ENCODE measurements at places on chromosomes 1 and 21.
A peak's percentile ranks its signal among the peaks of the same experiment; 100 is the strongest.

DNA sequence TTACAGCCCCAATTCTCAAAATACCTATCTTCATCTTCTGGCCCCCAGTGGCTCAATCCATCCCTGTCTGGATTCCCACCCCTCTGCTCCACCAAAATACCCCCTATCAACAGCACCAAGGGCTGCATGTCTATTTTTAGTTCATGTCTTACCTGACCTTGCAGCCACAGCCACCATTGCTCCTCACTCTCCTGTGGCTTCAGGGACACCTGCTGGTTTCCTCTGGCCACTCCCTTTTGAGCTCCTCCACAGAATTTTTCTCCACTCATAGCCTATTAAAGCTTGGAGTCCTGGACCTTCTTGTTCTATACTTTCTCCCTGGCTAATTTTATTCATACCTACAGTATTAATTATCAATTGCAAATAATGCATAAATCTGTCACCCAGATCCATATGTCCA, 125.3 kb upstream of the NGF start:
- H3K4me3 ChIP-seq, result no peak overlapping the region
- no peak for DNase-seq
- no peaks in the 10 kb centered on the region for H3K36me3 ChIP-seq
- H3K27ac ChIP-seq, result no peak overlapping the region
- H3K27me3 ChIP-seq, result no peaks in the 10 kb centered on the region

DNA sequence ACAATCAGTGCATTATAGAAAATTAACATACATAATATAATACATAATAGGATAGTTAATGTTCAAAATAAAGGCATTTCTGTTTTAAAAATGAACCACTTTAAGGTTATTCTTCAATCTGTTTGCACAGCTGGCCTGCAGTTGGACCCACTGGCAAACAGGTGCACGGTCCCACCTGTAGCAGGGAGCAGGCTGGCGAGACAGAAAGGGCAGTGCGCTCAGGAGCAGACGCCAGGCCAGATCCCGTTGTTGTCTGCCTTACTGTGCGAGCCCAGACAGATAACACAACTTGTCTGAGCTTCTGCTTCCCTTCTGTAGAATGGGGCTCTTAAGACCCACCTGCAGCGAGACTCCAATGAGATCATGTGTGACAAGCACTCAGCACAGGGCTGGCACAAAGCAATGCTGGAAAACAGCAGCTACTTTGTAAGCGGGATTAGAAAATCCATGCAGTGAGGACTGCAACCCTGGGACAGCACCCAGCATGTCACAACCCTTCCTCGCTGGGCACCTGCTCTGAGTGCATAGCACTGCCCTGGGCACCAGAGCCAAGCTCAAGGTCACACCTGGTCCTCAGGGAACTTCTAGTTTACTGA, 33.5 kb downstream of the VPS26C start:
- no peak for DNase-seq
- no peaks in the 10 kb centered on the region for H3K4me1 ChIP-seq
- no peaks in the 10 kb centered on the region for H3K27me3 ChIP-seq

DNA sequence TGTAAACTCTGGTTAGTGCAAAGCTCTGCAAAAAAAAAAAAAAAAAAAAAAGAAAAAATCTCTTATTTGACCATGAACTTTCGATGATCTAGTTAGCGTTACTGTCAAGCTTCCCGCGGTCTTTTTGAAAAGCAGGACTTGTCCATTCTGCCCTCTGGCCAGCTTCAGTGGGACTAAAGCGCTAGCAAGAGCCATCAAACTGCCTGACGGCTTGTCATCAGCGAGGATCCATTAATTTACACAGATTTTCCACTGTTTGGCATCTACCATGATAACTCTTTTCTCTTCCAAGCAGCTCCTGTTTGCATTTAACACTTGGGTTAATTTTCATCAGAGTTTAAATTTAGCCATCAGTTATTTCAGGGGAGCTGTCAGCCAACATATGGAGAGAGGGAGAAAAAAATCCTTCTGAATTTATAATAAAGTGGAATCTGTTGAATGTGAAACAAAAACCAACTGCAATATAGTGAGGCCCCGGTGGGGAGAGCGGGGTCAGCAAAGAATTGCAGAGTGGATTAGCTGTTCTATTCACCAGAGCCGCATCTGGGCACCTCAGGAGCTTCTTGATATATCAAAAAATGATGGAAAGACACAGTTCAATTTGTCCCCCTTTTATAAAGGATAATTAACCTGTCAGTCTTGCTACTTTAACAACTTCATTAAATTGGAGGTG, 298.2 kb downstream of the SPATA17 start:
- H3K36me3 ChIP-seq, result no peaks in the 10 kb centered on the region
- H3K4me3 ChIP-seq, result no peak overlapping the region

GRCh38 chr1:150615346-150616201, 13.8 kb downstream of the ENSA start:
- H3K36me3 ChIP-seq, result peaks cover 11% of the 10 kb centered on the region
- H3K27ac ChIP-seq, result peak overlapping the region; percentile 7
- H3K4me1 ChIP-seq, result peaks cover 43% of the 10 kb centered on the region
- no peak overlapping the region for H3K4me3 ChIP-seq

- H3K36me3 ChIP-seq, result no peaks in the 10 kb centered on the region
- DNase-seq, result no peak
- H3K4me1 ChIP-seq, result no peaks in the 10 kb centered on the region
- no peaks in the 10 kb centered on the region for H3K27me3 ChIP-seq
Observed at GRCh38 chr1:234111458-234112142, 207.1 kb downstream of the SLC35F3 start.

DNA sequence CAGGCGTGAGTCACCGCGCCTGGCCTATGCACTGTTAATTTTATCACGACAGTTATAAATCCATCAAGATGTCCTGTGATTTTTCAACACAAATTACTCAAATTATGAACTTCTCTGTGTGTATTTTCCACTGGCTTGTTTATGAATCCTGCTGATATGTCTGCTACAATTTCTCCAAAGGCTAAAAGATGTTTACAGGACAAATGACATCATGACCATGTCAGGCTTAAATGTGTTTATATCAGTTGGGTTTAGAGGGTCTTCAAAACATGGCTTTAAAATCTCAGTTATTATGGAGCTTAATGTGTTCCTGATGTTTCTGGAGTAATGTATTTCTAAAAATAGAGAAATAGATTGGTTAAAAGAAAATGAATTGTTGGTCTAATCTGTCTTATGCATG, 44.0 kb upstream of the ERG start:
- no peaks in the 10 kb centered on the region for H3K36me3 ChIP-seq
- H3K27me3 ChIP-seq, result no peaks in the 10 kb centered on the region
- no peak overlapping the region for H3K4me3 ChIP-seq

GRCh38 chr1:71231751-71232150, 150.9 kb upstream of the ZRANB2 start:
- no peaks in the 10 kb centered on the region for H3K36me3 ChIP-seq
- no peaks in the 10 kb centered on the region for H3K4me1 ChIP-seq
- no peak overlapping the region for H3K27ac ChIP-seq
- H3K27me3 ChIP-seq, result no peaks in the 10 kb centered on the region
- DNase-seq, result no peak

DNA sequence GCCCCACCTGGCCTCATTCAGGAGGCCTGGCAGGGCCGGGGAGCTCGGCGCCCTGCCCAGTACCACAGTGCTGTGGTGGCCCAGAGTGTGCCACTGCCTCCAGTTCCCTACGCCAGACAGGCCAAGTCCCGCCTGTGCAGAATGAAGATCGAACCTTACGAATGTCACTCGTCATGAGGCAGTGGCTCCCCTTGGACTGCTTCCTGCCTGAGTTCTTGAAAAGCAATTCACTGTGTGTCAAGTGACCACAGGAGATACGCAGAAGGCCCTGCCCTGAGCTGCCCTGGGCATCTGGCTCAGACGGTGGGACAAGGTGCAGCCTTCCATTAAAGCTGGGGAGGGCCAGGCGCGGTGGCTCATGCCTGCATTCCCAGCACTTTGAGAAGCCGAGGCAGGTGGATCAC, 49.6 kb upstream of the LRP8 start:
- DNase-seq, result no peak
- no peak overlapping the region for H3K27ac ChIP-seq
- no peak overlapping the region for H3K4me3 ChIP-seq
- H3K36me3 ChIP-seq, result no peaks in the 10 kb centered on the region

GRCh38 chr1:26703478-26703877, 7.7 kb downstream of the ARID1A start:
- no peaks in the 10 kb centered on the region for H3K36me3 ChIP-seq
- no peaks in the 10 kb centered on the region for H3K27me3 ChIP-seq

- H3K27ac ChIP-seq, result no peak overlapping the region
- H3K36me3 ChIP-seq, result no peaks in the 10 kb centered on the region
- DNase-seq, result no peak
- no peak overlapping the region for H3K4me3 ChIP-seq
Observed at GRCh38 chr1:184116287-184116686, 64.8 kb downstream of the TSEN15 start.

- H3K27me3 ChIP-seq, result no peaks in the 10 kb centered on the region
- H3K36me3 ChIP-seq, result no peaks in the 10 kb centered on the region
- DNase-seq, result no peak
- H3K4me1 ChIP-seq, result peaks cover 23% of the 10 kb centered on the region
- H3K4me3 ChIP-seq, result no peak overlapping the region
Observed at GRCh38 chr21:14991957-14992356, 72.8 kb downstream of the NRIP1 start.

Measured in gastrocnemius medialis (tissue), 4 donors.